ENCODE measurements at places on chromosomes 2 and 18.

- DNase-seq: peak; percentile 64
Observed at GRCh38 chr18:74331404-74331803, 15.8 kb downstream of the C18orf63 start.

GRCh38 chr18:77522051-77522675 is 272.5 kb downstream of the GALR1 start:
- no peak for DNase-seq

- DNase-seq: no peak
Observed at GRCh38 chr18:49988101-49988500, 174.8 kb upstream of the ACAA2 start.

DNA sequence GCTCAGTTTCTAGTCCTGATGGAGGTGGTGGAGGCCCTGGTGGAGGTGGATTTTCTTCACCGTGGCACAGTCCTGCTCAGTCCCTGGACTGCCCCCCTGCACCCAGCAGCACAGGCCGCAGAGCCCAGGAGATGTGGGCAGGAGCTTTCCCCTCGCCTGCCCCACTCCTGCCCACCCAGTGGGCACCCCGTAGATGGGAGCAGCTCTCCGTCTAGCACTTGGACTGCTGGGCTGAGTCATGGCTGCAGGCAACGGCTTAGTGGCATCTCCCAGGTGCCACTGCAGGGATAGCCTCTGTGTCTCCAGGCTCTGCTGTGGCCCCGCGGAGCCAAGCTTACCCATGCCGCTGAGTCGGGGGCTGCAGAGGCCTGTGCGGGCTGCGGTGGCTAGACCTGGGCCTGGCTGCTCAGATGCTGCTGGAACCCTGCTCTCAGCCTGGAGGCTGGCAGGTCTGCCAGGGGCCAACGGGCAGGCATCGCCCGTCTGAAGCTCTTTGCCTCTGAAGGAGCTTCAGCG is 92.3 kb upstream of the CTDP1 start:
- no peak for DNase-seq

GRCh38 chr2:94869131-94869530 is 2.1 kb upstream of the TEKT4 start:
- no peak for DNase-seq

- no peak for DNase-seq
Observed at GRCh38 chr2:110843496-110843895, 111.1 kb downstream of the ACOXL start.

DNA sequence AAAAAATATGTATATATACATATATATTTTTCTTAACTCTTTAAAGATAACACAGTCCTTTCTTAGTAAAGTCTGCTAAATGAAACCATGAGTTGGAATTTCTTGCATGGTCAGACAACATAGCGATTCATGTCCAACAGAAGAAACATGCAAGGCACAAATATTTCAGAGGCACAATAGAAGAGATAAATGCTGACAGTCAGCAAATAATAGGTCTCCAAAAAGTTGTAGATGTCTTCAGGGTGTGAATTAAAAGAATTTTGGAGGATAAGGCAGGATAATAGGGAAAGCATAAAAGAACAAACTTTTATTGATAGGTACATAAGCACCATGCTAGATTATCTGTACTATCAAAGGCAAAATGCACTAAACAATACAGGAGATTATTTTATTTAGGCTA is 800.2 kb downstream of the PLCL1 start:
- DNase-seq: no peak

- DNase-seq: no peak
Observed at GRCh38 chr18:25262920-25263319, 89.0 kb downstream of the ZNF521 start.

DNA sequence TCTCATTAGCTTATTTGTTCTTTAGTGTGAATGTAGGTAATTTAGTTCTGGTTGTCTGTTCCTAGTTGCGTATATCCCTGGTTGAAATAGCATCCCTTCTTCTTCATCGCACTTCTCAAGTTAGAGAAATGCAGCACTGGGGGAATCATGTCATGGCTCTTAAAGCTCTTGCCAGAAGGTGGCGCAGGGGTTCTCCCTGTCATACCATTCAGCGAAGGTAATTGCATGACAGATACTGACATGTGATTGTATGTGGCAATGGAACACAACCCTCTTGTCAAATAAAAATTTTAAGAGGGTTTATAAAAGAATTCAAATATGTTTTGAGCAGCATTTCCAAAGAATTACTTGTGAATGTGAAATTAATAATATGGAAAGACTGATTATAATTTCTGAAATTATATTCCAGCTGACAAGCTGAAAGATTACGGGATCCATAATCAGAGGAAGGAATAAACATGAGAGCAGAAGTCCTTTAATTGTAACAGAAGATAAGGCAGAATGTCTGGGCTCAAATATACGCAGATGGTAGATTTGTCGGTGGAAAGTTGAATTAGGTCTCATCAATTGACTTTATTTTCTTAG is 411.7 kb downstream of the DSEL start:
- peak; percentile 89 for DNase-seq

GRCh38 chr2:205705511-205706349 is 23.4 kb downstream of the NRP2 start:
- DNase-seq: no peak

GRCh38 chr2:60984720-60985119 is 32.8 kb upstream of the PEX13 start:
- peak; percentile 80 for DNase-seq

DNA sequence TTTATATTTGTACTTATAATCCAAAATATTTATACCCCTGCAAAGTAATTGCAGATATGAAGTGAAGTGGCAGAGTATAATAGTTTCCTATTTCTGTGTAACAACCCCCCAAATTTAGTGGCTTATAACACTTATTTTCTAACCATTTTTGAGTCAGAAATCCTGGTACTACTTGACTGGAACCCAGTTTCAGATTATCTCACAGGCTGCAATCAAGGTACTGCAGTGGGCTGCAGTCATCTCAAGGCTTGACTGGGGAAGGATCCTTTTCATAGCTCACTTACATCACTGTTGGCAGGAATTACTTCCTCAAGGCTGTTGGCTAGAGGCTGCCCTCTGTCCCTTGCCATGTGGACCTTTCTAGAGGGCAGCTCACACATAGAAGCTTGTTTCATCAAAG is 558.2 kb upstream of the PKDCC start:
- no peak for DNase-seq

GRCh38 chr2:31328026-31328425 is 86.5 kb downstream of the XDH start:
- no peak for DNase-seq

GRCh38 chr2:18599509-18600254 is 10.3 kb upstream of the NT5C1B start:
- no peak for DNase-seq

GRCh38 chr2:226877491-226877890 is 41.6 kb downstream of the RHBDD1 start:
- no peak for DNase-seq

DNA sequence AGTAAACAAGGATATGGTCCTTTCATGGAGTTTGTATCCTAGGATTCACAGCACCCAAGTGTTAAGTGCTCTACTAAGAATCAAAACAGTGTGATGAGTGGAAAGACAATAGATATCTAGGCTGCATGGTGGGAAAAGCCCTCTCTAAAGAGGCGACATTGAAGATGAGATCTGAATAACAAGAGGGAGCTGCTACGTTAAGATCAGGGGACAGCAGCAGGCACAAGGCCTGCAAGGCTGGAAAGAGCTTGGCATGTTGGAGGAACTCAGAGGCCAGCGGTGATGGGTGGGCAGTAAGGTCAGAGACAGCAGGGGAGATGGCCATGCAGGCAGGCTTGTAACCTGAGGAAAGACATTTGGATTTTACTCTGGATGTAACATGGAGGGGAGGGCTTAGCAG is 177.5 kb downstream of the GFPT1 start:
- no peak for DNase-seq

DNA sequence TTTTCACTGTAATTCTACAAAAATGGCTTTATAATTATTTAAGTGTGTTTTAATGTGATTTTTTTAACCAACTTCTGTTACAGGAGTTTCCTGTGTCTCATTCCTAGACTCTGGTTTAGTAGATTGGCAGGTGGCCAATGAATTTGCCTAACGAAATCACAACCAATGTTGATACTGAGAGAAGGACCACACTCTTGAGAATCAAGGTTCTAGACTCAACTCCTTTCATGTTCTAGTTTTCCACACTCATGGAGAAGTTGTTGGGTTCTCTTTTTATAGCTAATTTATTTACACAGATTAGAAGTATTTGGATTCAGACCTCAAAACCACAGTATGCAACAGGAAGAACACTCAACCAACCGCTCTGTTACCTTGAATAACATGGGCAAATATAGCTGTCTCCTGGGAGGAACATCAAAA is 22.6 kb upstream of the USP34 start:
- no peak for DNase-seq

DNA sequence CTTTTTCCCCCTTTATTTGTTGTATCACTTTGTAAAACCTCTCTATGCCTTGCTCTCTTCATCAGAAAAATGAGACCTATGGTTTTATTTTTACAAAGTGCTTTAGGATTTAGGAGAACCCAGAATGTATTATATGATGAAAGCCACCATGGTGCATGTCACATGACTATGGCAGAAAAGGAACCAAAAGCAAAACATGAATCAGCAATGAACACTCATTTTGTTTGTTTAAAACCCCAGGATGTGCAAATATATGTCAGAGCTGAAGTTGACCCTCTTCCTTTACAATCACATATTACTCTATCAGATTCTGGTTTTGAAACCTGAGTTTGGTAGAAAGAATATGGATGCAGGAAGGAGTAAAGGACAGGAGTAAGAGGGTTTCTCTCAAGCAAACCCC is 70.0 kb downstream of the FIGN start:
- peak; percentile 54 for DNase-seq

DNA sequence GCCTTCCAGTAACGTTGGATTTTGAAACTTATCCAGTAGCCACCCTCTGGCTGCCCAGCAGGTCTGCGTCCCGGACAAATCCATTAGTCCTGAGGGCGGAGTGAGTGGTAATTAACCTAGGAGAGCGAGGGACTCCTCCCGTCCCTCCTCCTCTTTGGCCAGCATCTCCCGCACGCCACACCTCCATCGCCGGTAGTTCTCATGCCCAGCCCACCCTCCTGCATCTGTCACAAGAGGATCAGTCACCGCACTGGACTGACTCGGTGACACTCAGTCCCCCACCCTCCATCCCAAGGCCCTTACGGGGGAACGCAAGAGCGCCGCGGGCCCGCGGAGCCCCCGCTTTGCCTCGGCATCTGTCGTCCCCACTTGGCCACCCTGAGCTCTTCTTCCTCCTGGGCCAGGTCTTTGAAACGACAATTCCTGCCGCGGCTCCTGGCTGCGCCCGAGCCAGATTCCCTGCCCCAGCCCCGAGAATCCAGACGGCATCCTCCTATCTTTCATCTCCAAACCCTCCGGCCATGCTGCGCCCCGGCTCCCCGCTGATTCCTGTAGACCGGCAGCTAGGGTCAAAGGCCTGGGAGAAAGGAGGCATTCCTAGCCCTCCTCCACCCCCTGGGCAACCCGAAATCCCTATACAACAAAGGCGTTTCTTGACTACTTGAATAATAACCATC is 77.5 kb downstream of the EIF2AK3 start:
- no peak for DNase-seq

GRCh38 chr2:215712871-215713790 is 277.3 kb upstream of the FN1 start:
- DNase-seq: no peak

DNA sequence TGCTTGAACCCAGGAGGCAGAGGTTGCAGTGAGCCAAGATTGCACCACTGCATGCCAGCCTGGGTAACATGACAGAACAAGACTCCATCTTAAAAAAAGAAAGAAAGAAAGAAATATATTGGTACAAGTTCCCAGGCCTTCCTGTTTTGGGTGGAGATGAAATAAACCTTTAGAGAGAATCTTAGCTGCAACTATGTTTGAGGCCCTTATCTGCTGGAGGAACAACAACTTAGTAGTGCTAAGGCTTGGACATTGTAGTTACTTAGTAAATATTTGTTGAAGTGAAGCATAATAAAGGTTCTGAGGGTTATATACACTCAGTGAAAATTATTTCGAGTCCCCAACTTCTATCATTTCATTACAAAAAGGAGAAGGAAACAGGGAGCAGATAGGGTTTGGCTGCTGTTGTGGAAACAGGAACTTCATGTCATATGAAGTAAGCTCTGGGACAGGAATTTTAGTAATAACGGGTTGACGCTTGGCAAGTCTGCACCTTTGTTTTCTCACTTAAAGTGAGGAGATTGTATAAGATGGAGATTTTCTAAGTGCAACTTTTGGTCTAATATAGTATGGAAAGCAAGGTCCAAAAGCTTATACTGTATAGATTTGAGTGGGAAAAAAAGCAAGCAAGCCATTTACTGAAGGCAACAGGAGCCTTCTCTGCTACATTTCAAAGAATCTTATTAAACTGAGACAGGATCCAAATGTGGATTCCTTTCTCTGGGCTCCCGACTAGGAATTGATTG is 40.0 kb upstream of the AGPS start:
- peak; percentile 65 for DNase-seq

- DNase-seq: peak; percentile 30
Observed at GRCh38 chr18:46672062-46672970, 15.3 kb upstream of the LOXHD1 start.

- DNase-seq: no peak
Observed at GRCh38 chr2:217639481-217639880, 363.3 kb downstream of the TNS1 start.

GRCh38 chr2:184685999-184686841 is 87.9 kb downstream of the ZNF804A start:
- peak; percentile 83 for DNase-seq

DNA sequence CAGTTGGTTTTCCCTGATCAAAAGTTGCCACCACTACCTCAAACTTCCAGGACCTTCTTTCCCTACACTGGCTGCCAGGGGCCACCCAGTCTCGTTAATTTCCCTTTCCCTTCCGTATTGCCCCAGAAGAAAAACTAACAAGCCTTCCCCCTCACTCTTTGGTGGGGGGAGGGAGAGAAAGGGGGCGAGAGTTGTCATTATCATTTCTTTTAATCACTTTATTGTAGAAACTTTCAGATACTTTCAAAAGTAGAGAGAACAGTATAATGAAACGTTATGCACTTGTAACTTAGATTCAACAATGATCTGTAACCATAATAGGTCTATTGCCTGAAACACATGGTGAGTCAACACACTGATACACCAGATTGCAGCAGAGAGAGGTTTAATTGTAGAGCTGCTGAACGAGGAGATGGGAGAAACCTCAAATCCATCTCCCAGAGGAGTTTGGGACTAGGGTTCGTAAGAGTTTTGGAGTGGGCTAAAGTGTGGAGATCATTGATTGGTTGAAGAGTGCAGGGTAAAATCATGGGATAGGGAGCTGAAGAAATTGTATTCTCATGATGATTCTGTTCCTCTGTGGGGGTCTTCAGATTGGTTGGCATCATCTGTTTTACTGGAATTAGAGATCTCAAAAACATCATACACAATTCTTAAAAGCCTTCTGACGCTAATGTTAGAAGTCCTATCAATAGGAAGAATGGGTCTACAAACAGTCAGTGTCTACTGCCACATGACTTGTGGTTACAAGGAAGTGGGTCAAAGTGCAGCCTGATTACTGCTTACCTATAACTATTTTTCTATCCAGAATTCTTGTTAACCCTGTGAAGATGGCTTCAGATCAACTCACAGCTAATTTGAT is 2.6 kb upstream of the RNF149 start:
- no peak for DNase-seq

- no peak for DNase-seq
Observed at GRCh38 chr2:173350383-173350782, 4.3 kb upstream of the CDCA7 start.

All from OCI-M1 (cell line).